NCI-H69 (cell line): ENCODE measurements at places on chromosomes 7 and 10.

- DNase-seq = peak; percentile 48
Measured at GRCh38 chr7:21023841-21024484, 237.3 kb upstream of the SP8 start.

GRCh38 chr7:135175931-135176330 lies 5.4 kb upstream of the CYREN start:
- DNase-seq = no peak

DNA sequence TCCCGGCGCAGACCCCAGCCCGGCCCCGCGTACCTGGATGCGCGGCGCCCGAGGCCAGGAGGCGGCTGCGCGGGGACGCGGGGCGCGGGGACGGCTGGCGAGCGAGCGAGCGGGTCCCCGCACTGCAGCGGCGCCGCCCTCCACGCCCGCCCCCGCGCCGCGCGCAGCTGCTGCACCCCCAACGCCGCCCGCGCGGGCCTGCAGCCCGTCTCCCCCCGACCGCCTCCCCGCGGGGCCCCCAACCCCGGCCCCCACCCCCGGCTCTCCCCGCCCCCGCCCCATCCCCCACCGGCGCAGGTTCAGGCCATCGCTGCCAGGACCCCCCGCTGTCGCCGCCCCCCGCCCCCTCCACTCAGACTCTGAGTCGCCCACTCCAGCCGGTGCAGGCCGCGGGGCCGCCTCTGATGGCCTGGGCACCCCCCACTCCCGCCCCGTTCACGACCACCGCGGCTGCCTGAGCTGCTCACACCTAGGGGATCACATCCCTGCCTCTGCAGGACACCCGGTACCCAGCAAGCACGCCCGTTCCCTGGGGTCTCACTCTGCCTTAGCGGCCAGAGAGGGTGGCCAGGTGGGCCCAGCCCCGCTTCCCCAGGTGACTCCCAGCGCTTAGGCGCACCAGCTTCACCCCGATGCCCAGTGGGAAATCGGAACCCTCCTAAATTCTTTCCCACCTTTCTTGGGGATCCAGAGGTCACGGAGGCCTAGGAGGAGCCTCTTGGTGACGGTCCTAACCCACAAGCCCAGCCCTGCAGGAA lies 13.9 kb upstream of the DNAAF5 start:
- DNase-seq = peak; percentile 44

GRCh38 chr10:3295582-3296151 lies 123.1 kb upstream of the PITRM1 start:
- peak; percentile 92 for DNase-seq

GRCh38 chr10:51382181-51382580 lies 307.9 kb downstream of the PRKG1 start:
- DNase-seq = peak; percentile 3

DNA sequence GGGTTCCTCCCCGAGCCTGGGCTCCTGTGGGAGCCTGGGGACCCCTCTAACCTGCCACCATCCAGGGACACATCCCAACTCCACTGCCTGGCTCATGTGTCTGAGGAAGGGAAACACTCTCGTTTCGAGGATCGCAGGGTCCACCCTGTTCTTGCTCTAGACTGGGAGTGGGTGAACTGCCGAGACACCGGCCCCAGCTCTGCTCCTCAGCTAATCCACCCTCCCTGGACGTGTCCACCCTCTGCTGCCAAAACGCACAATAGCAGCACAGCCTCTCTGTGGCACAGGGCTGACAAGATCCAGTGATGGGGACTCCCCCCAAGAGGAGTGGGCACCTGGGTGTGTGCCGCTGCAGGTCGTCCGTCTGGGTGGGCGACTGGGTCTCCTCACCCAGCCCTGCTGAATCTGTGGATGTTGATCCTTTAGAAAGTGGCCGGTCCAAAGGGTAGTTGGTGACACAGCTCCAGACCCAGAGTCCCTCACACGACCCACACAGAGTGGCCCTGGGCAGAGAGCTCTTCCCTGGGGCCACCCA lies 65.2 kb upstream of the FAM20C start:
- DNase-seq = no peak

GRCh38 chr10:121411004-121411403 lies 187.2 kb downstream of the FGFR2 start:
- DNase-seq = no peak

- DNase-seq = no peak
Measured at GRCh38 chr7:132815130-132815529, 238.9 kb upstream of the PLXNA4 start.

DNA sequence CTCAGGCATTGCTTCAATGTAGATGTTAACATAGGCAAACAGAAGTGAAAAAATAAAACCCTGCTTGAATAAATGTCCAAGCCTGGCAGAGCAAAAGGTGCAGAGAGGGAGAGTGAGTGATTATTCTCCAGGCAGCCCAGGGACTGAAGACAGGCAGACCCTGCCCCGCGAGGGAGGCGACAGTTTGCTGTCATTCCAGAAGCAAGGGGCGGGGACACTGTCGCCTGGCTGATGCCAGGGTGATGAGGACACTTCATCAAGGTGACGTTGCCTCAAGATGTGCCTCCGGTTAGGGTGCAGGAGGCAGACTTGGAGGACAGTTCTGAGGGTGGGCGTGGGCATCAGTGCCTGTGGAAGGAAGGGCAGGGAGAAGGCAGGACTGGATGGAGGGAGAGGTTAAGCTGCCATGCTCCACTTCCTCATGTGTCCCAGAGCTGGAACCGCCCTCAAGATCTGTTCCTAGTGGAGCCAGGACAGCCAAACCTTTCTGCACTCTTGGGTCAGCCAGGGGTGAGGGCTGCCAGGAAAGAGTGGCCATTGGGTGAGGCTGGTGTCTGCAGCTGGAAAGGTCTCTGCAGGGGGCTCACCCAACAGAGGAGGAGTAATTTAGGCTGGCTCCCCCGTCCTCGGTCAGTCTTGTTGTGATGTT lies 560.5 kb upstream of the MKI67 start:
- no peak for DNase-seq

DNA sequence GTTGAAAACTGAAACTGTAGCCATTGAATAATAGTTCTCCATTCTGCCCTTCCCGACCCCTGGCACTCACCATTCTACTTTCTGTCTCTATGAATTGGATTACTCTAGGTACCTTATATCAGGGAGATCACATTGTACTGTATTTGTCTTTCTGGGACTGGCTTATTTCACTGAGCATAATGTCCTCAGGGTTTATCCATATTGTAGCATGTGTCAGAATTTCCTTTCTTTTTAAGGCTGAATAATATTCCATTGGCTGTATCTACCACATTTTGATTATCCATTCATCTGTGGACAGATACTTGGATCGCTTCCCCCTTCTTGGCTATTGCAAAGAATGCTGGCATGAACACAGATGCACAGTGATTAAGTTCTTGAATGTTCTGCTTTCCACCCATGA lies 107.4 kb downstream of the CDH23 start:
- DNase-seq = no peak

DNA sequence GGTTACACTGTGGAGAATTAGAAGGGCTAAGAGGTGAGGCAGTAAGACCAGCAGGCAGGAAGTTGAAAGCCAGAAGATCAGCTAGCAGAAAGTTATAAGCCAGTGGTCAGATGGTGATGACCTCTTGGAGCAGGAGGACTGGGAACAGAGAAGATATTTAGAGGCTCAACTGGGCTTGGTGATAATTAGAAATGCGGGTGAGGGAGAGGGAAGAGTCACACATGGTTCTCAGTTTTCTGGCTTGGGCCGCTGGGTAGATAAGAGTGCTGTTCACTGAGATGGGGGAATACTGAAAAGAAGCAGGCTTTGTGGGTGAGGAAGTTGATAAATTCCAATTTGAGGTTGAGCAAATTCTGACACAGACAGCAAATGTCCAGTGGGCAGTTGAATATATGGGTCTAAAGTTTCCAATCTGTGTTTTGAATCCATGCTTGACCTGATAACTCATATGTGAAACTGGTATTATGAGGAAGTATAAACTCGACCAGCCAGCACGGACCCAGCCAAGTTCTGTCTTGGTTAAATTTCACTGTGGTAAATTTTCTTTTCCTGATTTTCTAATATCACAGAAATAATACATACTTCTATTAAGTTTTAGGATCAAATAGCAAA lies 22.7 kb downstream of the LSMEM1 start:
- DNase-seq = no peak

DNA sequence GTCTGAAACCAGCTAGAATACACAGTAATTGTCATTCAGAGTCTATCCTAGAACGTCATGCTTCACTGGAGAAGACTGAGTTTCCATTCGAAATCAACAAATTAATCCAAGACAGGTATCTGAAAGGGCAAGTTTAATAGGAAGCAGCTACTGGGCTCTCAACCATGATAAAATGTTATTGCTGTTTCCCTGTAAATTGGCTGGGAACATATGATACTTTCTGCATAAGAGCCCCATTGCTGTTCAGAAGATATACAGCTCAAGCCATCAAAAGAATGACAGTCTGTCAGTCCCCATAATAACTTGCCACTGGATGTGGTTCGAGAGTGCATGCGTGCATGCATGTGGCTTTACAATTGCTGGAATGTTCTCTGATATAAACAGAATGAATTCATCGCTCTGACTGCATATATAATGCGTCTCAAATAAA lies 129.0 kb downstream of the HIBADH start:
- peak; percentile 28 for DNase-seq

GRCh38 chr7:5525271-5526099 lies 101.9 kb upstream of the TNRC18 start:
- DNase-seq = peak; percentile 48

DNA sequence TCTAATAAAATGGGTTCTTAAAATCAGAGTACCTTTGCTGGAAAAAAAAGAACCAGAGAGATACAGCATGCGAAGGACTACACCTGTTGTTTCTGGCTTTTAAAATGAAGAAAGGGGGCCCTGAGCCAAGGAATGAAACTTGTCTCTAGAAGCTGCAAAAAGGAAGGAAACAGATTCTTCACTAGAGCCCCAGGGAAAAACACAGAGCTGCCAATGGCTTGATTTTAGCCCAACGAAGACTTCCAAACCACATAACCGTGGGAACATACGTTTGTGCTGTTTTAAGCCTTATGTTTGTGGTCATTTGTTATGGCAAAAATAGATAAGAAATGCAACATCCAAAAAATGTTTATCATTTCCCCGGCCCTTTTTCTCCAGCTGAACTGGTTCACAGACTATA lies 780.0 kb downstream of the SORCS1 start:
- DNase-seq = no peak

DNA sequence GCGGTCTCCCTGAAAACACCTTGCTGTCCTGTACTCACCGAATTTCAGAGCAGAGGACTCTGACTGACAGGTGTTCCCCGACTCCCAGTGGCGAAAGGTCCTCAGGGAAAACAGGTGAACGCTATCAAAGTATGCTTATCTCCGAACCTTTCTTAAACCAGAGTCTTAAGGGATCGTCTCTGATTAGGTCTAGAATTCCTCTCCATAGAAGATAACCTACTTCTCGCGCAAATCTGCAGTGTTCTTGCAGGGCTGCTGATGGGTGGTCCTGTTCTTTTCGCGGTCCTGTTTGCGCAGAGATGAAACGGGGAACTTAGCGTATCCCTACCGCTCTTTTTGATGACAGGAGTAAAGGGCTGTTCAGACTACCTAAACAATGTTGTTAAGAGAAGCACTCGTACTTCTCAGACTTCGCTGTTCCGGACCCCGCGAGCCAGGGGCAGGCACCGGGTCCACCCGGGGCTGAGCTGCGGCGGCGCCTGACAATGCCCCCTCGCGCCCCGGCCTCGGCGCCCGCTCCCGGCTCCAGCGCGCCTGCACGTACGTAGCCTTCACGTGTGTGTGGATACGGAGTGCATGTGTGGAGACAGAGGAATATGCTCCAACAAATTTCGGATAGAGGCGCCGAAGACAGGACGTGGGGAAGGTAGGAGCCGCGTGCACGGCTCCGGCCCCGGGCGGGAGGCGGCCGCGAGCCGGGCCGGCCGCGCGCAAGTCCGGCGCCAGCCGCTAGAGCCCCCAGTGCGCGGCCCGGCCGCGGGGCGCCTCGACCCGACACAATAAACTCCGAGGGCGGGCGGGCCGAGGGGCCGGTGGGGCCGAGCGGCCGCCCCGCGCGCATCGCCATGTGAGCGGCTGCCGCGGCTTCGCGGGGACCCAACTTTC lies 766 bp upstream of the ZMYND11 start:
- peak; percentile 61 for DNase-seq

- DNase-seq = no peak
Measured at GRCh38 chr10:117135480-117136140, 2.5 kb downstream of the VAX1 start.

DNA sequence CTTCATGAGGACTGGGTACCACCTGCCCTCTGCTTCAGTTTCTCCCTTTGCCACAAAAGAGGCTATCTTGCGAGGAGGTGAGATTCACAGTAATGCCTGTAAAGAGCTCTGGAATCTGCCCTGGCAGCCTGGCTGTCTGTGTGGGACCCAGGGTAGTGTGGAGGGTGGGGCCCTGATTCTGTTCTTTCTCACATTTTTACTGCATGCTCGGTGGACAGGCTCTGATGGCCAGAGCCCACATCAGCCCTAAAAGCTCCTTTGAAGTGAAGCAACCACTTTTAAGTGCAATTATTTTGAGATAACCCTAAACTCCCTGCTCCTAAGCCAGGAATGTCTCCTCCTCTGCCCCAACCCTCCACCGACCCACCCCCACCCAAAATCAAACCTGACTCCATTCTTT lies 92.1 kb upstream of the PODXL start:
- DNase-seq = no peak

- DNase-seq = no peak
Measured at GRCh38 chr7:19871102-19871501, 97.7 kb upstream of the TMEM196 start.

- DNase-seq = peak; percentile 59
Measured at GRCh38 chr7:100169147-100169850, 882 bp upstream of the GAL3ST4 start.

DNA sequence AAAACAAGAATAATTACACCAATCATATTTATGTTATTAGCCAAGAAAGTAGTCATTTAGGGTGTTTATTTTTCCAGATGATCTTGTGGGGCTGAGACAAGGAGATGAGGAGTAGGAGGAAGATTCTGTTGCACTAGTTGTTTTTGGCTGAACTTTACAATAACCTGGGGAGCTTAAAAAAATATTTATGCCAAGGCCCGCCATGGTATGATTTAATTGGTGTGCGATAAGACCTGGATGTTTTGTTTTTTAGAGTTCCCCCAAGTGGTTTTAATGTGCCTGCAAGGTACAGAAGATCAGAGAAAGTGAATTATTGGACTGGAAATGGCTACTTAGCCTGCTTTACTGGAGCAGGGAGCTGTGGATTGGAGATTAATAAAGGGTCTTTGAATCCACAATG lies 7.1 kb upstream of the ZNF282 start:
- DNase-seq = no peak

DNA sequence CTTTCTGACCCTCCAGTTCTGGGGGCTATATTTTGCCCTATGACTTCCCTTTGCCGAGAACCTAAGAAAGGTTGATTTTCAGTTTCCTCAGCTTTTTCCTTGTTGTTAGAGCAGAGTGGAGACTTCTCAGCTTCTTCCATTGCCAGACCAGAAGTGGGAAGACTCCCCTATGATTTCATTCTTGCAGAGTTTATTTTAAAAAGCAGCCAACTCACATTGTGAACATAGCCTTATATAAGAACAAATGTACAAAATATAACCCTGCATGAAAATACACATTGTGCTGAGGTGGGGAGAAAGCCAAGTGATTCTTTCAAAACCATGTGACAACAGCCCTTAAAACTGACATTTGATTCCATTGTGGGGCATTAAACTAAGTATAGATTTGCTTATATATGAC lies 33.8 kb upstream of the FZD8 start:
- DNase-seq = no peak
